Aorta (tissue), 5 donors: ENCODE measurements at places on chromosomes 3 and 15.

DNA sequence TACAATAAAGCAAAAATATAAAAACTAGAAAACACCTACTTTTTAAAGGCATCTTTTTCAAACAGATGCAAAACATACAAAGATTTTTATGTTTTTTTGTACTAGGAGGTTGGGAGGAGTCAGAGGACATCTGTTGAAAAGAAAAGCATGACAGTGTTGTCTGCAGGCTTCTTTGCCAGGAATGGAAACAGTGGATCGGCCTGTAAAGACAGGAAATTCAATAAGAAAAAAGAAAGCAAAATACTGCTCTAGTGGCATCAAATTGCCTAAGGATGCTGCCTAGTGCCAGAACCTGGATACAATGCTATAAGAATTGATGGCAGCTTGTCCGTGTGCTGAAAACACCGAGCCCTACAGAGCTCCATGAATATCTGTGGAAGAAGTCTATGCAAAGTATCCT is 69.9 kb downstream of the TBC1D5 start:
- no peak for DNase-seq

DNA sequence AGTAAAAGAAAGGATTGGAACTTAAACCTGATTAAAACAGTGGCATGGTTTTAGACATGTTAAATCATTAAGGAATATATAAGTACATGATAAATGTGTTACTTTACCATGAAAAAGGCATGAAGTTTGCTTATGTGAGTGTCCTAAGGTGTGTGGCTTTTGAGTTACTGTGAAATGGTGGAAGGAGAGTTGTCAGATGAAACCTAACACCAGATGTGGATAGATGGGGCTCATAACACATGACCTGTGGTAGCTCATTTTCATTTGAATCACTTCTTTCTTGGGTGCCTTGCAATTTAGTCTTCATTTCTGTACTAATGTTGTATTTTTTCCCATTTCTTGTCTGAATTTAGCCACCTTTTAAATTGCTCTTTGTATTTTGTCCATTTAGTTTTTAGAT is 13.0 kb downstream of the MEF2A start:
- no peak for DNase-seq

- DNase-seq, result no peak
These were observed 7.4 kb upstream of the ZNF589 start for GRCh38 chr3:48233542-48233941.

DNA sequence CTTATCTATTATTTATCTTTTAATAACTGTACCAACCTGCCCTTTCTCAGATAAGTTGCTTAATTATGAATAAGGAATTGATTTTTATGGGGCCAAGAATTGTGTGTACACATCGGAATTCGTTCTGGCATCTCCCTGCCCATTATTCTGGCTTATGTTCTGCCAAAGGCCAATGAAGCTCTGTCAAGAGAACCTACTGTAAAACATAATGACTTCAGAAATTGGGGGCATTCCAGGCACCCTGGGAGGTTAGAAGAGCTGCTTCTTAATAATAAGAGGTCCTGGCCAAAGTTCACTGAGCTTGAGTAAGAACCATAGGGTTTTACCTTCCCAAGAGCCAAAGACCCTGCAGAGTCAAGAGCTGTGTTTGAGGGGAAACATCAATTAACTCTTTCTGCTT is 261.7 kb downstream of the SLC9A9 start:
- DNase-seq, result no peak

GRCh38 chr3:130850044-130850797 is 43.7 kb upstream of the ATP2C1 start:
- no peak for DNase-seq

GRCh38 chr15:92947071-92947730 is 47.1 kb downstream of the CHD2 start:
- DNase-seq, result no peak
